ENCODE measurements at places on chromosomes 12 and 14. TPM values are rescaled to one million over a fixed set of nuclear protein-coding genes. Genes with fewer than 3 reads are reported as not detected.

DNA sequence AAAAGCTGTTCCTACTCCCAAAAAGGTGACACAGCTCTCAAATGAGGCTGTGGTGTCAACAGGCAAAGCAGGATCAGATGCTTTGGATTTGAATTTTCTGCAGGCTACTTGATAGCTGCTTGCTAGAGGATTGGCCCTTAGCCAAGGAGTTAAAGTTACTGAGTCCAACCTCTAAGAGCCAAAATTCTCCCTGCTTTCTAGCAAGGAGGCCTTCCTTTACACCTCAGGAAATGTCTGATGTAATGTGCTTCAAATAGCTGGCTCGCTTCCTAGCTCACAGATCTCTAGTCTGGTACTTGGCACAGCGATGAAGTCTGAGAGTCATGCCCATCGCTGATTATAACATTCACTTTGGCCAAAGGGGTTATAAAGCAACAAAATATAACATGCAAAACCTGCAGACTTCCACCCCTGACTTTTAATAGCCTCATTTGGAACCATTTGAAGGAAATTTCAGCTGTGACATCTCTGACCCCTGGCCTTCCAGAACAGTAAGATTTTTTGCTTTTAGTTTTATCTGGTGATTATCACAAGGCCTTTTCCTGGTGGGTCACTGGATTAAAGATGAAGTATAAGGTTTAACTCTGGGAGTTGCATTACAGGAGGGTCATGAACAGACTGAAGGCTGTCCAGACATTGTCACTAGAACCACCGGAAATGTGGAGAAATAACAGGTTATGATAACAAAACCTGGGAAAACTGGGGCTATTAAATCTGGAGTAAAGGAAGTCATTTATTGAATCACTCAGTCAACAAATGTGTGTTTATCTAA, 189.7 kb downstream of the EPS8 start:
- H3K36me3 ChIP-seq, result no peaks in the 10 kb centered on the region
- H3K4me3 ChIP-seq, result no peak overlapping the region
- peak; percentile 66 for DNase-seq
- no peaks in the 10 kb centered on the region for H3K4me1 ChIP-seq

Gene DEGS2
- total RNA-seq, result 26.6 TPM

GRCh38 chr12:91685917-91686316, 459.7 kb downstream of the BTG1 start:
- DNase-seq, result no peak
- no peak overlapping the region for H3K27ac ChIP-seq
- no peaks in the 10 kb centered on the region for H3K36me3 ChIP-seq
- no peak overlapping the region for H3K4me3 ChIP-seq
- H3K27me3 ChIP-seq, result no peaks in the 10 kb centered on the region

- no peaks in the 10 kb centered on the region for H3K36me3 ChIP-seq
- H3K27ac ChIP-seq, result no peak overlapping the region
- no peaks in the 10 kb centered on the region for H3K4me1 ChIP-seq
- peak overlapping the region; percentile 14 for H3K4me3 ChIP-seq
- no peak for DNase-seq
Observed at GRCh38 chr12:9751204-9752144, 9.2 kb downstream of the CD69 start.

Gene TCL1A
- total RNA-seq, result 2.6 TPM

GRCh38 chr14:57970175-57970574, 104.3 kb upstream of the SLC35F4 start:
- H3K36me3 ChIP-seq, result no peaks in the 10 kb centered on the region
- H3K4me3 ChIP-seq, result no peak overlapping the region
- no peak for DNase-seq
- H3K27ac ChIP-seq, result no peak overlapping the region

Measured in uterus (tissue), 4 donors.